GM13977 (cell line): ENCODE measurements at places on chromosomes 16 and 17.

GRCh38 chr17:77907497-77908461 is 50.7 kb upstream of the TNRC6C start:
- DNase-seq, result no peak

- DNase-seq, result no peak
Measured at GRCh38 chr17:28497931-28498330, 8.2 kb upstream of the FOXN1 start.

DNA sequence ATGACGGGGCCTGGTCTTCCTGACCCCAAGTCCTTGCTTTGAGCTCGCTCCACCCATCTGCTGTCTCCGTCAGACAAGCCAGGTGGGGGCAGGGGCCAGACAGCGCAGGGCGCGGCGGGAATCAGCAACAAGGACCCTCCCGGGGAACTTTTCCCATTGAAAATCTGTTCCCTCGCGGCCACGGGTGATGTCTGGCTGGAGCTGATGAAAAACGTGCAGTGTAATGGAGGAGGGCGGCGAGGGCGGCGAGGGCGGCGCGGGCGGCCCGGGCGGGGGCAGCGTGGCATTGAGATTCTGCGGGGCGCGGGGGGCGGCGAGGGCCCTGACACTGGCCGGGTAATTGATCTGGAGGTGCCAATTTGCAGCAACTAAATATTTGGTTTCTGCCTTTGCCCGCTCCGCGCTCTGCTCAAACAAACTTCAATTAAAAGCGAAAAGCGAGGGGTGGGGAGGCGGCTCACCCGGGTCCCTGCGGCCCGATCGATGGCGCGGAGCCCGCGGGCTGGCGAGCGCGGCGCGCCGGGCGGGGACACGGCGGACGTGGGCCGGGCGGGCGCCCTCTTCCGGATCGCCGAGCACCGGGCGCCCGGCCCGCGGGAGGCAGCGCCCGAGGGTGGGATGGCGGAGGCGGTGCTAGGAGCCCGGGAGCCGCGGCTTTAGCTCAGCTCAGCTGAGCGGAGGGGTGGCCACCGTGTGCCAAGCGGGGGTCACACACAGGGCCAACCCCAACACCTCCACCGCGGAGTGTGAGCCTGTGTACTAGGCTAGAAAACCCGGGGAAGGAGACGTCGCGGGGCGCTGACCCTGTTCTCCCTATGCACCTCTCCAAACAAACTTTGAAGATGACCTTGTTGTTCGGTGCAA is 32.4 kb downstream of the DCAKD start:
- DNase-seq, result peak; percentile 77

DNA sequence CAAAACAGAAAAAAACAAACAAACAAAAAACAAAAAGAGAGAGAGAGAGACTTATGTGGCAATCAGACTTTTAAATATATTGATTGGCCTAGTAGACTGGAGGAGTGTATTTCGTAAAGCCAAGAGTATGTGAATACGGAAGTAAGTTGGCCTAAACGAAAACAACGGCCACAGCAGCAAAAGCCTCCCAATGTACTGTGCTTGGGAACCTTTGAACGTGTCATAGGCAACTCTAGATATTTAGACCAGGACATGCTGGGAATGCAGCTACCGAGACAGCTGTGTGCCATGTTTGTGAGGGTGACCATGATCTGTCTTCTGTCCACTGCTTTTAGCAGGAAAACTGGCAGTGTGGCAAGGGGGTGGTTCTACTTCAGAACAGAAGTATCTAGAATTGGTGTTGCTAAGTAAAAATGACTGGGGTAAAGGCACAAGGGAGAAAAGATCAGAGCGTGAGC is 7.4 kb downstream of the MAF start:
- DNase-seq, result no peak

DNA sequence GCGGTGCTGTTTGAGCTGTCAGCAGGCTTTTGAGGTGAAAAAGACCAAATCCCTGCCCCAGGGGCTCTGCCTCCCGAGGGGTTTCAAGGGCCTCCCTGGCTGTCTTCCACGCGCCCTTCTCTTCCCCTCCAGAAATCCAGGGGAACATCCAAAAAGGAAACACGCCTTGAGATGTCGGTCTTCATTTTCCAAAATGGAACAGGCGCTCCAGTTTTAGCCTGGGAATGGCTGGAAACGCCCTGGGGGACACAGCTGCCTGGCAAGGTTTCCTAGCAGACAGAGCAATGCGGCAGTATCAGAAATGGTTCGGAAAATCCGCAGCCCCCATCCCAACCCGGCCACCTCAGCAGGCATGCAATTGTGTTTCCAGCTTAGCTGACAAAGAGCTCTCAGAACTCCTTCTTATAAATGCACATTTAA is 16.6 kb upstream of the LITAF start:
- DNase-seq, result no peak

GRCh38 chr17:17022456-17022855 is 19.8 kb upstream of the MPRIP start:
- no peak for DNase-seq

DNA sequence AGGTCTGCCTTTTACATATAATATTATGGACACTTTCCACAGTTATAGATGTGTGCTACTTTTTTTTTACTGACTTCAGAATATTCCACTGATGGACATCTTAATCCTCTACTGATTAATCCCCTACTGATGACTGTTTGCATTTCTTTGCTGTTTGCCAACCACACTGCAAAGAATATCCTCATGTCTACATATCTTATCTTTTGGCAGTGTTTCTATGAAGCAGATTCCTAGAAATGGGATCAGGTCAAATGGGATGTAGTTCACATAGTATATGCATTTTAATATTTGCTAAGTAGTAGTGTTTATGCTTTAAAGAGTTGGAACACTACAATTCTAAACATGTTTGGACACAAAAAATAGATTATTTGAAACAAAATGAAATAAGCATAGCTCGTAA is 3.2 kb downstream of the CCL3 start:
- DNase-seq, result no peak

- no peak for DNase-seq
Measured at GRCh38 chr17:70028397-70028796, 46.6 kb upstream of the KCNJ16 start.

DNA sequence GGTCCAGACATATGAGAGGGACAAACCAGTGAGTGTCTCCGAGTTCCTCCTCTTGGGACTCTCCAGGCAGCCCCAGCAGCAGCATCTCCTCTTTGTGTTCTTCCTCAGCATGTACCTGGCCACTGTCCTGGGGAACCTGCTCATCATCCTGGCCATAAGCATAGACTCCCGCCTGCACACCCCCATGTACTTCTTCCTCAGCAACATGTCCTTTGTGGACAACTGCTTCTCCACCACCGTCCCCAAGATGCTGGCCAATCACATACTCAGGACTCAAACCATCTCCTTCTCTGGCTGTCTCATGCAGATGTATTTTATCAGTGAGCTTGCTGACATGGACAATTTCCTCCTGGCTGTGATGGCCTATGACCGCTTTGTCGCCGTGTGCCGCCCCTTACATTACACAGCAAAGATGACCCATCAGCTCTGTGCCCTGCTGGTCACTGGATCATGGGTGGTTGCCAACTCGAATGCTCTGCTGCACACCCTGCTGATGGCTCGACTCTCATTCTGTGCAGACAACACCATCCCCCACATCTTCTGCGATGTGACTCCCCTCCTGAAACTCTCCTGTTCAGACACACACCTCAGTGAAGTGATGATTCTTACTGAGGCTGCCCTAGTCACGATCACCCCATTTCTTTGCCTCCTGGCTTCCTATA is 19.2 kb downstream of the ZNF200 start:
- DNase-seq, result no peak

DNA sequence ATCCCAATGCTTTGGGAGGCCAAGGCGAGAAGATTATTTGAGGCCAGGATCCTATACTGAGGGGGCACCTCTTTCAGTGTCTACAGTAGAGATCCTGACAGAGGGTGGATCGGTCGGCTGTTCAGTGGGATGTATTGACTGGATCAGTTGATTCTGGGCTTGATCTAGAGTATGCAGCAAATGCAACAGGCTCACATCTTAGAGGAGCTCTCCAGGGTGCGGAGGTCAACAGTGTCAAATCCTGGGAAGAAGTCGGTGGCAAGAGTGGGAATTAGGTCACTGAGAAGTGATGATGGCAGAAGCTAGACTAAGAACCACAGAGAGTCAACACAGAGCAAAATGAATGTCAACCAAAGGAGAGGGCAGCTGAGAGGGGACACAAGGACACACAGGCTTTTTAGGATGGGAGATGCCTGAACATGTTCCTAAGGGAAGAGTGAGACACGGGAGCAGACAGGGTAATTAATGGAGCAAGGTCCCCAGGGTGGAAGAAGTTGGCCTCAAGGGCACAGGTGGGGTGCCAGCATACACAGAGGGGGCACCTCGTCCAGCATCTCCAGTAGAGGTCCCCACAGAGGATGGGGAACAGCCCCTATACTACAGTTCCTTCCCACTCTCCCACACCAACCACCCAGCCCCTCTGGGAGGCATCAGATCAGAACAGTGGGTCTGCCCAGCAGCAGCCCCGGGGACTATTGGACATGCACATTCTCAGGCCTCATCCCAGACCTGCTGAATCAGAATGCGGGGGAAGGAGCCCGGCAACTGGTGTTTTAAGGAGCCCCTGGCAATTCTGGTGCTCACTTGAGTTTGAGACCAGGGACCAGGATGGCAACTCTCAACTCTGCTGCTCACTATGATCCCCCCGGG is 10.0 kb upstream of the CYTH1 start:
- DNase-seq, result no peak

DNA sequence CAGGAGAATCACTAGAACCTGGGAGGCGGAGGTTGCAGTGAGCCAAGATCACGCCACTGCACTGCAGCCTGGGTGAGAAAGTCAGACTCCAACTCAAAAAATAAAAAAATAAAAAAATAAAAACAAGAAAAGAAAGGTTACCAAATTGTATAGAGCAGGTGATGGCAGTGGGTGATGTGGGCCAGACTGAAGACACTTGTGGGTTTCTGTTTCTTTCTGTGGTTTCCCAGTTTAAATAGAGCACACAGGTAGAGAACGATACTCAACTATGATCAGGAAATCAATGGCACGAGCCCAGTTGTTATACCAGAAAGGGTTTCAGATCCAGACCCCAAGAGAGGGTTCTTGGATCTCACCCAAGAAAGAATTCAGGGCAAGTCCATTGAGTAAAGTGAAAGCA is 32.6 kb downstream of the NUBP1 start:
- peak; percentile 71 for DNase-seq

DNA sequence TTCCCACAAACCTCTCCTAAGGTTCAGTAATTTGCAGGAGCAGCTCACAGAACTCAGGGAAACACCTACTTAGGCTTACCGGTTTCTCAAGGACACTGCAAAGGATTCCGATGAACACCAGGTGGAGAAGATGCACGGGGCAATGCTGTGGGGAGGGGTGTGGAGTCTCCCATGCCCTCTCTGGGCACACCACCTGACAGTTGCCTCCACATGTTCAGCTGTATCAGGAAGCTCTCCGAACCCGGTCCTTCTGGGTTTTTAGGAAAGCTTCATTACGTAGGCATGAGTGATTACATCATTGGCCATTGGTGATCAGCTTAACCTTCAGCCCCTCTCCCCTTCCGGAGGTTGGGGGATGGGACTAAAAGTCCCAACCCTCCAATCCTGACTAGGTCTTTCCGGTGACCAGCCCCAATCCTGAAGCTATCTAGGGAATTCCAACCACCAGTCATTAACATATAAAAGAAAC is 21.6 kb downstream of the C17orf58 start:
- DNase-seq, result no peak

DNA sequence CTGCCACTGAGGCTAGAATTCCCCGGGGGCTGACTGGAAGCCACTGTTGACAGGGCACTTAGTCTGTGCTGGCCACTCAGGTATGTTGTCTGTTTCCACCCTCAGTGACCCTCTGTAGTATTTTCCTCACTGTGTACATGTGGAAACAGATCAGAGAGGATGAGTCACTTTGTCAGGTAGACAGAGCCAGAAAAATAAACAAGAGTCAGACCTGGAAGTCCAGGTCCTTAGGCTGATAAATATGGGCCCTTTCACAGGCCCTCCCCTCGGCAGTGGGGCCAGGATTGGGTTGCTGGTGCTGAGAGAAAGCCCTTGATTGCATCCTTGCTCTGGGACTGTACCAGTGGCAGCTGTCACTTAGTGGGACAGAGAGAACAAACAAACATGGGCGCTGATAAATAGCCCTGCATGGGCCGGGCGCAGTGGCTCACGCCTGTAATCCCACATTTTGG is 21.3 kb downstream of the PGS1 start:
- DNase-seq, result no peak

DNA sequence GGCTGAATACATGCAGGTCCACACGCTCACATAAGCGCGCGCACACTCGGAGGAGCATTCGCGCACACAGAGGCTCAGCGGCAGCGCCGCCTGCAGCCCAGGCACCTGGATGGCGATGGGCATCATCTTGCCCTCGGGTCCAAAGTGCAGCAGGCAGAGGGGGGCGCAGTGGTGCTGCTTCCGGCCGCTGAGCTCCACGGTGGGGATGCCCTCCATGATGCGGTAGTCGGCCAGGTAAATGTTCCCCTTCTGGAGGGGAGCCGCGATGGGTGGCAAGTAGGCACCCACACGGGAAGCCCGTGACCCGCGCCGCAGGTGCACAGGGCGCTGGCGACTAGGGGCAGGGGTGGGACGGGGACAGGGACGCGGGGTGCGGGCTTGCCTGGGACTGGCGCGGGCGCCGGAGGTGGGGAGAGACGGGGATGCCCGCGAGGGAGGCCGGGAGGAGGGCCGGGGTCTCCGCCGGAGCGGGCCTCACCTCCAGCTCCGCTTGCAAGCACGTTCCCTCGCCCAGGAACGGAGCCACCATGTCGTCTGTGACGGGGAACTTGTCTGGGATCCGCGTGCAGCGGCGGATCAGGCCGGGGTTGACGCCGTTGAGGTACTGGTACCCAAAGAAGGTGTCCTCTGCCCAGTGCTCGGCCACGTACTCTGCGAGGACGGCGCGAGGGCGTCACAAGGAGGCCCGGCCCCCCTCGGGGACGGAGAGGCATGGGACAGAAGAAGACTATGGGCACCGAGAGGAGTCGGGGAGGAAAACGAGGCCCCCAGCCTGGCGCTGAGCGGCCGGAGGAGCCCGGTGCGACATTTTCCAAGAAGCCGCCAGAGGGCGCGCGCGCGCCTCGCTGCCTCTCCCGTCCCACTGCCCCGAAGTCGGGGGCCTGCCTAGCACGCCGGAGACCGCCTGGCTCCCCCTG is 8.0 kb downstream of the ALOX12B start:
- DNase-seq, result peak; percentile 95

DNA sequence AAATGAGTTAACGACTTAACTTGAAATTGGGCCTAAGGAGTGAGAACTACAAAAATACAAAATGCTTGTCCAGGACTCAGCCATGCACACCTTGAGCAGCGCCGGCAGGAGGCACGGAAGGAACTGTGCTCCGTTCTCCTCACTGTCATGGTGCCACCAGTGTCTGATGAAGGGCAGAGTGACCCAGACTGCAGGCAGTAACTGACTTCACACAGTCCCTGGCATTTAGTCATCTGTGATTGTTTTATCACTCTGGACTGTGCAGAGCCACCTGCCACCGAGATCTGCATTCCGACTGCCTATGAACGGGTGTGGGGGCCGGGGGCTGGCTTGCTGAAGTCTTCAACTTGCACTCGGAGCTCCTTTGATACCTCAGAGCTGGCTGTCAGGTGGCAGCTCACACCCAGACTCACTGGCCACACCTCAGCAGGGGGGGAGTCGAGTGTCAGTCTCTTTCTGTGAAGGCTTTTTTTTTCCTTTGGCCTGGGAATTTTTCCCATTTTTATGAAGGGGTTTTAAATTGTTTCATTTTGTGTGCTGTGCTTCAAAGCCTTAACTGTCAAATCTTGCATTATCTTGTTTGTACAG is 20.2 kb upstream of the ENDOV start:
- DNase-seq, result no peak

- DNase-seq, result no peak
Measured at GRCh38 chr17:81650951-81651350, 5.4 kb downstream of the PDE6G start.
